Glomerular endothelial cell (primary cell): ENCODE measurements at places on chromosomes 13 and 19. TPM values are rescaled to one million over a fixed set of nuclear protein-coding genes. Genes with fewer than 3 reads are reported as not detected.

ZNF845 gene
- 5.1 and 5.3 TPM in 2 replicates for total RNA-seq

IGFL1 gene
- total RNA-seq = not detected in 2 replicates

COL4A1 gene
- 2,241 and 4,558 TPM in 2 replicates for total RNA-seq

POU2F2 gene
- total RNA-seq = 7.4 and 10.7 TPM in 2 replicates

C1QTNF9 gene
- total RNA-seq = not detected in 2 replicates

ZNF837 gene
- total RNA-seq = 1.9 and 5.3 TPM in 2 replicates

SHISA7 gene
- not detected in 2 replicates for total RNA-seq

DAPK3 gene
- total RNA-seq = 208 and 281 TPM in 2 replicates

EFNA2 gene
- 2.6 and 4.8 TPM in 2 replicates for total RNA-seq

LILRB5 gene
- not detected in 2 replicates for total RNA-seq
